ENCODE measurements at places on chromosomes 4 and X. TPM values are rescaled to one million over a fixed set of nuclear protein-coding genes. Genes with fewer than 3 reads are reported as not detected.

The PTPN13 gene
- total RNA-seq, result 26.7 TPM

The CXCL3 gene
- total RNA-seq, result not detected

The ARX gene
- total RNA-seq, result 1.0 TPM

The ITIH6 gene
- not detected for total RNA-seq

- H3K36me3 ChIP-seq, result no peaks in the 10 kb centered on the region
- no peak overlapping the region for H3K4me3 ChIP-seq
- H3K27me3 ChIP-seq, result no peaks in the 10 kb centered on the region
- no peak overlapping the region for H3K27ac ChIP-seq
Observed at GRCh38 chrX:17670874-17671273, 66.4 kb upstream of the SCML1 start.

GRCh38 chr4:138689187-138689586, 326.4 kb upstream of the NOCT start:
- H3K27ac ChIP-seq, result no peak overlapping the region
- DNase-seq, result no peak
- H3K4me1 ChIP-seq, result no peaks in the 10 kb centered on the region
- H3K27me3 ChIP-seq, result no peaks in the 10 kb centered on the region

- H3K27me3 ChIP-seq, result no peaks in the 10 kb centered on the region
- H3K4me1 ChIP-seq, result no peaks in the 10 kb centered on the region
- no peaks in the 10 kb centered on the region for H3K36me3 ChIP-seq
- H3K4me3 ChIP-seq, result no peak overlapping the region
- no peak overlapping the region for H3K27ac ChIP-seq
- no peak for DNase-seq
Observed at GRCh38 chrX:35046660-35047296, 104.2 kb downstream of the FAM47B start.

DNA sequence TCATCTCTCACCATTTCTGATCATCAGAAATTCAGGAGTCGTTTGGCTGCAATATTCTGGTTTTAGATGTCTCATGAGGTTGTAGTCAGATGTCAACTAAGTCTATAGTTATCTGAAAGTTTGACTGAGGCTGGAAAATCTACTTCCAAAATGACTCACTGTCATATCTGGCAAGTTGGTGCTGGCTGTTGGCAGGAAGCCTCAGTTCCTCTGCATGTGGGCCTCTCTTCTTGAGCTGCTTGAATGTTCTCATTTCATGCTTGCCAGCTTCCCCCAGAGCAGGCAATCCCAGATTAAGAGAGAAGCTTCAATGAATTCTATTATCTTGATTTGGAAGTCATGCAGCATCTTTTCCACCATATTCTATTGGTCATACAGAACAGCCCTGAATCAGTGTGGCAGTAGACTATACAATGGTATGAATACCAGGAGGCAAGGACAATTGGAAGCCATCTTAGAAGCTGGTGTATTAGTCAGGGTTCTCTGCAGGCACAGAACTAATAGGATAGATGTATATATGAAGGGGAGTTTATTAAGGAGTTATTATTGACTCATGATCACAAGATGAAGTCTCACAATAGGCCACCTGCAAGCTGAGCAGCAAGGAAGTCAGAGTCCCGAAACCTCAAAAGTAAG, 46.8 kb upstream of the ELF2 start:
- H3K27ac ChIP-seq, result no peak overlapping the region
- H3K4me3 ChIP-seq, result no peak overlapping the region

- no peaks in the 10 kb centered on the region for H3K27me3 ChIP-seq
- no peaks in the 10 kb centered on the region for H3K36me3 ChIP-seq
- H3K27ac ChIP-seq, result no peak overlapping the region
Observed at GRCh38 chr4:78247536-78248285, 190.6 kb downstream of the FRAS1 start.

DNA sequence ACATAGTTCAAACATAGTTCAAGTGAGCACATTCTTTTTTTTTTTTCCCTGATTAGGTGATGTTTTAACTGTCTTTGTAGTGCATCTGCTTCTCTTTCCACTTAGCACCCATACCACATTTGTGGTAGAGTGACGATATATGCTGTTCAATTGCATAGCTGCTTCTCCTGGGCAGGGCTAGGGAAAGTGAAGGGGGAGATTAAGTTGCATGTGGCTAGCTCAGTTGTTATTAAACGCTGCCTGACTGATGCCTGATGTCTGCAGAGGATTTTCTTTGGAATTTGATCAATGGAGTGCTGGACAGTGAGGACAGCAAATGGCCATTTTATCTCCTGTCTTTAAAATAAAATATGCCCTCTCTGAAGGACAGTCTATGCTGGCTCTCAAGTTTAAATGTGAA, 63.7 kb downstream of the ANK2 start:
- H3K36me3 ChIP-seq, result no peaks in the 10 kb centered on the region
- H3K27me3 ChIP-seq, result no peaks in the 10 kb centered on the region
- H3K4me3 ChIP-seq, result no peak overlapping the region
- DNase-seq, result no peak
